ENCODE measurements at places on chromosomes 3 and 15.

GRCh38 chr3:179276001-179276400 lies 25.1 kb upstream of the KCNMB3 start:
- no peak for DNase-seq

DNA sequence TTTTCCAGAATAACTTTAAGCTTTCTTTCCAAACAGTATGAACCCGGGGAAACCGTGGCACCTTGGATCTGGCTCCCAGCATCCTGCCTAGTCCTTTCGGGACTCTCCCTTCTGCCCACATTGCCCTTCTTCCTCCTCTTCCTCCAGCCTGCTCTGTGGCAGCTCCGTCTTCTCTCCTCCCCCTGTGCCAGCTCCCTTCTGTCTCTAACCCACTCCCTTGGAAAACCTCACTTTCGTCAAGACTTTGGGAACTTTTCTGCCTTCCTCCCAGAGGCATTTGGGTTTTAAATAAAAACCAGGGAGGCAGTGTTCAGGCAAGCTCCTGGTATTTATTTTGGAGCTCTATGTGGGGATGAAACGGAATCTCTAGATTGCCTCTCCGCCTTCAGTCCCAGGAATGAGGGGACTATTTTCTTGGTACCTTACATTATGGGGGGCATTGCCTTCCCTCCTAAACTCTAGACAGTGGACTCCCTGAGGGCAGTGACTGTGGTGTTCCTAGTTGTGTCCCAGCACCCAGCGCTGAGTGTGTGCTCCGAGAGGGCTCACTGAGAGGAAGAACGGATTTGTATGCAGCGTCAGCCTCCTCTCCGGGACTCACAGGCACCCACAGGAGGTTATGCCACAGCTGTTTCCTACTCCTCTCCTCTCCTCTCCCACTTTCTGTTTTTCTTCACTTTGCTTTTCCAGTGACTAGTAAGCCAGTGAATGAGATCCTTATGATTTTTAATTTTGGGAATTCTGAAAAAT lies 105.4 kb upstream of the MRPS22 start:
- no peak for DNase-seq

DNA sequence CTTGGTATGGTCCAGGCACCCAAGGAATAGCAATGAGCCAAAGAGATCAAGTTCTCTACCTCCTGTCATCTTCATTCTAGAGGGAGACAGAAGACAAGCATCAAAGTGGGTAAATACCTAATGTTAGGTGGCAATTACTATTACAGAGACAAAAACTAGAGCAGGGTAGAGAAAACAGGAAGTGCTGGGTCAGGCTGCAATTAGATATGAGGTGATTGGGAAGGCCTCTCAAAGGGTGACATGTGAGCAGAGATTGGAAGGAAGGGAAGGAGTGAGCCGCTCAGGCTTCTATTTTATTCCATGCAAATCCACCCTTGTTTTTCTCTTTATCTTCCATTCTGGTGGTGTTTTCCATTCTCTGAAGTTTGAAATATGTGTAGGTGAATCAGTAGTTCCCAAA lies 37.4 kb downstream of the EBLN2 start:
- DNase-seq: no peak

DNA sequence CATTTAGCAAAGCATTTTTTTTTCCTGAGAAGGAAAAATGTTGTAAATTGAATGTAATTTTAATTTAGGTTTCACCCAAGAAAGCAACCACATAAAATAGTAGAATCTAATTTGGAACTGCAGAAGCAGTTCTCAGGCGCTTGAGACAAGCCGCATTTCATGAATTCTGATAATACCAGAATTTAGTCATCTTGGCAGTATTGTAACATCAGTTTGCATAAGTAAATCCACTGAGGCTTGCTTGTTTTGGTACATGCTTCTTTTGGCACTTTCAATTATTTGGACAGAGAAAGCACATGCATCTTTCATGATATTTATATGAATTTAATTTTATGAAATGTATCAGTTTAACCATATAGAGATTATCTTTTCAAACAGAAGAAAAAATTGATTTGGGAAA lies 389.7 kb upstream of the ROBO1 start:
- no peak for DNase-seq

GRCh38 chr3:132659365-132660051 lies at the start of gene ACAD11:
Gene ACAD11 (minus strand): TSS chr3:132659809. CDS start chr3:132659751, 58 bp downstream.
- DNase-seq: no peak

DNA sequence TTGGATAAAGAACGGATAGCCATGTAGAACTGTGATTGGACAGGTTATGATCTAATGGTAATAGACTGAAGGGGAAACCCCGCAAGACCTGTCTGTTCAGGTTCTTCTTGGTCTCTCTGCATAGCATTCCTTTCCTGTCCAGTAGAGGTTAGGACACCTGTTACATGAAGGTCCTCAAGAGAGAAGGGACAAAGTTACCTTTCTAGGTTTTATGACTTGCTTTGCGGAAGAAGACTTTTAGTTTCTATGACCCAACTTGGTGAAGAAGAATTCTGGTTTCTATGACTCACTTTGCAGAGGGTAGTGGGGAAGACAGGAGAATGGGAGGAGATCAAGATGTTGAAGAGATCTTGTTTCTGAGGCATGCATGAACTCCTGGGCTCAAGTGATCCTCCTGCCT lies 97.9 kb upstream of the C3orf80 start:
- no peak for DNase-seq

- DNase-seq: no peak
Observed at GRCh38 chr3:128376516-128376915, 90.2 kb downstream of the DNAJB8 start.

- DNase-seq: no peak
Observed at GRCh38 chr3:174247687-174248152, 611.4 kb upstream of the NAALADL2 start.

DNA sequence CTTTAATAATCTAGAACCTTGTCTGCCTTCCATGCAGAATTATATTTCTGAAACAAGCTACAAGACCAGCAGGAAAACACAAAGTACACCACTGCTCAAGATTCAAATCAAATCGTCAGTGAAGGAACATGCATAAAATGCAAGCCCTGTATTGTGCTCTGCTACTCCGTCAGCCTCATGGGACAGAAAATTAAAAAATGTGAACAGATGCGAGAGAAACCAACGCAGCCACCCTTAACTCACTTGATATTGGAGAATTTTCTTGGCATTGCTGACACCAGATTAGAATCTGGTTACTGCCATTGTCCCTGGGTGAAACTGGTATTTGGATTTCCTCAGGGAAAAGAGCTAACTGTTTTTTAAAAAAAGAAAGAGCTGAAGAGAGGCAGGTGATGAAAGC lies 23.6 kb downstream of the ANXA2 start:
- DNase-seq: no peak

- no peak for DNase-seq
Observed at GRCh38 chr3:151768393-151768930, 34.7 kb downstream of the AADACL2 start.

DNA sequence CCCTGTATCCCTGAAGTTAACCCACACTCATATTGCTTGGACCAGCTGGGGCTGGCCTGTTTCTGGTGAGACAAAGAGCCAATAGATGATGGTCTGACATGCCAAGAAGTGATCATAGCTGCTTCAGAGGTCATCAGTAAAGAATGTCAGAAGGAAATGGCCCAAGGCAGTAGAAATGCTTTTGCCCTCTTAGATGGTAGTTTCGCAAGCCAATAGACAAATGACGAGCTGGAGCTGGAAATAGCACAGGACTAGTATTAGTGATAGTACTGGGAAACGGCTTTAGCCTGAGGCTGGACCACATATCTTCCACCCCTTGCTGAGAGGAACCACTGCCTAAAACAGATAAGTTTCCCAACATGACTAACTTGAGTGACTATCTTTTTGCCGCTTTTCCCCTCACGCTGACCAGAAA lies 176.1 kb upstream of the THBS1 start:
- no peak for DNase-seq

DNA sequence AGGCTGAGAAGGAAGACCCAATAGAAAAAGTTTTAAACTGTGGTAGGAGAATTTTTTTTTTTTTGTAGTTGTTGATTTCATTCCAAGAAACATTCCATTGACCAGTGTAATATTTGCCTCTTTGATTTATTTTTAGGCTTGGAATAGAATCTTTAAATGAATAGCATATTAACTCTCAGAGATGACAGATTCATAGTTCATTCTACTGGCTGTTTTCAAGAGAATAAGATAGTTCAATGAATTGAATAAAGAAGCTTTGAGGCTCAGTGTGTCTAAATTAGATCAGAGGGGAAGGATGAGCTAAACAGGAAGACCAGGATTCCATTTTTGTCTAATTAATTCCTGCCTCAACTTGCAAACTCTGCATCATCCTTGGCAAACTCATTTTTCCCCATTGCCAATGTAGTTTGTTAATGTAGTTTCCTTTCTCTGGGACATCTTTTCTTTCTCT lies 98.4 kb downstream of the NAALADL2 start:
- no peak for DNase-seq

DNA sequence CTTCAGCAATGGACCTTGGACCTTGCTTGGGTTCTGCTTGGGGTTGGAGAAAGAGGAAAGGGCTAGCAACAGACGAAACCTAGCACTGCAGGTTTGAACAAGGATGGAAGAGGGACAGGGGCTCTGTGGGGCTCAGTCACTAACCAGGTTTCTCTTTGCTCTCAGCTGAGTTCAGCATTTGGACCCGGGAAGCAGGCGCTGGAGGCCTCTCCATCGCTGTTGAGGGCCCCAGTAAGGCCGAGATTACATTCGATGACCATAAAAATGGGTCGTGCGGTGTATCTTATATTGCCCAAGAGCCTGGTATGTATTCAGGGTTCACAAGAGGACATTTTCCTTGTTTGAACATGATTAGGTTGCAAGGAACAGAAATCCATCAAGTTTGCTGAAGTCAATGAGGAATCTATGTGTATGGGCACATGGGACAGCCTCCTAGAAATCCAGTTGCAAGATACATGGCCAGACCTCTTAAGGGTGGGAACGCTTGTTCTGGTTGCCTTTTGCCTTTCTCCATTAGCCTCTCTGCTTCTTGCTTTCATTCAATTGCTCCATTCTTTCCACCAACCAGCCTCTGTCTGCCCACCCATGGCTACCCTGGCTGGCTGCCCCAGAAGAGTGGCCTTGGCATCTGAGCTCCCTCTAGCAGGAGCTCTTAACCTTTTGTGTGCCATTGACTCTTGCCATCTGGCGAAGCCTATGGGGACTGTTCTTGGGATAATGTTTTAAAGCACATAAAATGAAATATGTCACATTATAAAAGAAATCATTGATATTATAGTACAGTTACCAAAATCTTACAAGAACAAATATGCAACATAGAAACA lies 55.9 kb downstream of the DNASE1L3 start:
- DNase-seq: no peak

DNA sequence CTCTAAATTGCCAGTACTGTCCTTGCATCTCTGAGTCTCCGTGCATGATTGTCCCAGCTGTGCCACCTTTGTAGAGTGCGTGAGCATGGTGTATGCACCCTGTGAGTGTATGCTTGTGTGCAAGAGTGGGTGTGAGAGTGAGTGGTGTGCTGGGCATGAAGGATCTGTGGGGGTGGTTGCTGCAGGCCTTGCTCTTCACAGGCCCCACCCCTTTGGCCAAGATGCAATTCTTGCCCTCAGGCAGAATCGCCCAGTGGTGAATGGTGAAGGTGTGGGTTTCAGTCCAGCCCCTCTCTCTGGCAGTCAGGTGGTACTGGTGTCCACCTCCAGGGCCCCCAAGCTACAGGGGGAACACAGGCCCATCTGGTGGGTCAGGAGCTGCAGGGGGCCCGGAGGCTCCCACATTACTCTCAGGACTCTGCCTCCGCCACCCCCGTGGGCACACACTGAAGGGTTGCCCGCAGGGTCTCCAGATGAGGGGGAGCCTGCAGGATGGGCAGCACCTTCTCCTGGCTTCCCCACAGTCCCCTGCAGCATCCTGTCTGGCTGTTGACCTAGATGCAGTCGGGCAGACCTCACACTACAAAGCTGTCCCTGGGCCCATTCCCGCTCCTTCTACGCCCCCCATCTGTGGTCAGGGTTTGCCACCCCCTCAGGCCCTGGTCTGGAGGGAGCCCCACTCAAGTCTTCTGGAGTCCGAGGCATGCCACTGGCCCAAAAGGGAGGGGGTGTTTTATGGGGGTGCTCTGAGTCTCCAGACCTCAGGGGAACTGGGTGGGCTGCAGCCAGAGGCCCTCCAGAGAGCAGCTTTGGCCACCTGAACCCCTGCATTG lies 8.3 kb upstream of the ROPN1B start:
- DNase-seq: no peak

- DNase-seq: no peak
Observed at GRCh38 chr3:127755305-127755681, 67.0 kb downstream of the MGLL start.

GRCh38 chr3:60809857-60810610 lies 441.2 kb downstream of the FHIT start:
- DNase-seq: no peak

DNA sequence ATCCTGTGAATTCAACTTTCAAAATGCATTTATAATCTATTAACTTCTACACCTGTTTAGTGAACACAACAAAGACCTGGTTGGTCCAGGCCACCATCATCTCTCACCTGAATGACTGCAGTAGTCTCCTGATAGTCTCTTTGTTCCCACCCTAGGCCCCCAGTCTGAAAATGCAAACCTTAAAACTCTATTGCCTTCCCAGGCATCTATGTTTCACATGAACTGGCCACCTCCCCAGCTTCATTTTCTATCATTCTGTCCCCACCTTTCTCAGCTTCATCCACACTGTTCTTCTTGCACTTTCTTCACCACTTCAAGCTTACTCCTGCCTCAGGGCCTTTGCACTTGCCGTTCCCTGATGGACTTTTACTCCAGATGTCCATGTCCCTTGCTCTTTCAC lies 45.0 kb downstream of the CLSTN2 start:
- DNase-seq: no peak

DNA sequence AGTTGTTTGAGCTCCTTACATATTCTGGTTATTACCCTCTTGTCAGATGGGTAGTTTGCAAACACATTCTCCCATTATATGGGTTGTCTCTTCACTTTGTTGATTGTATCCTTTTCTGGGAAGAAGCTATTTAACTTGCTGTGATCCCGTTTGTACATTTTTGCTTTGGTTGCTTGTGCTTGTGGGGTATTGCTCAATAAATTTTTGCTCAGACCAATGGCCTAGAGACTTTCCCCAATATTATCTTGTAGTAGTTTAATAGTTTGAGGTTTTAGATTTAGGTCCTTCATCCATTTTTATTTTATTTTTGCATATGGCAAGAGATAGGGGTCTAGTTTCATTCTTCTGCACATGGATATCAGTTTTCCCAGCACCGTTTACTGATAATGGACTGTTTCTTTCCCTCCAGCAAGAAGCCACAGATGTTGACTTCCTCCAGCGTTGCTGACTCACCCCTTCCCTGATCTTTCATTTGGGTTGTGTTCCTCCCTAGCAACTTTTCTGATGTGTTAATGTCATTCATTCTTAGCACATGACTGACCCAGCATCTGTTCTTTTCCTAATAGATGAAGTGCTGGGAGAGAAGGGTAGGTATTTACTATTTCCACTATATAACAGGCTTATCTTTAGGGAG lies 166.7 kb upstream of the SGO1 start:
- DNase-seq: no peak

GRCh38 chr15:101161656-101162055 lies 90.2 kb downstream of the CHSY1 start:
- no peak for DNase-seq
